ENCODE measurements at places on chromosomes 3 and 15.

GRCh38 chr15:96320703-96321638 lies 9.5 kb upstream of the NR2F2 start:
- DNase-seq, result no peak

- no peak for DNase-seq
These were observed 334.5 kb downstream of the EPHA6 start for GRCh38 chr3:97148931-97149330.

DNA sequence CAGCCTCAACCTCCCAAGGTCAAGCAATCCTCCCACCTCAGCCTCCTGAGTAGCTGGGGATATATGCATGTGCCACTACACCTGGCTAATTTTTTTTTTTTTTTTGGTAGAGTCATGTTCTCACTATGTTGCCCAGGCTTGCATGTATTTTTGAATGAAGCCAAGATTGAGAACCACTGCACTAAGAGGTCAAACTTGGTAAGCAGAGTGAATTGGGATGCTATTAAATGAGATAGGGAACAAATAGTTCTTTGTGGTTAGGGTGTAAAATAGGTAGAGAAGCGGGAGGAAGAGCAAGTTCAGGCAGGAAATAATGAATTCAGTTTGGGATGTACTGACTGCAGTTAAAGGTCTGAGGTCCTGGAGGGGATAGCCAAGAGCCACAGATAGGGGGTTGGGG lies 39.9 kb upstream of the PIAS1 start:
- no peak for DNase-seq

DNA sequence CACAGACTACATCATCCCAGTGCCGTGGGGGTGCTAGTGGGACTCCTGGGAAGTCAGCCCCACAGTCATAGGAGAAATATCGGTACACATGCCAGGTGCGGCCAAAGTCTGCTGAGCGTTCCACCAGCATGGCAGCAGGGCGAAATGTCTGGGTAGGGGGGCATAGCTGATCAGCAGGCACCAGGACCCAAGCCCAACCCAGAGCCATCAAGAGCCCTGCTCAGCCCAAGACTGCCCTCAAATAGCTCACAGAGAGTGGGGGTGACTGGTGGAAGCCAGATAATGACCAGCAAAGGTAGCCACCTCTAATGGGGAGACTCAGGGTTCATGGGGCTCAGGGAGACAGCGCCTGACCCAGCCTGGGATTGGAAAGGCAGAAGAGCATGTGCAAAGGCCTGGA lies 1.3 kb downstream of the LAMB2 start:
- DNase-seq, result no peak

- DNase-seq, result no peak
These were observed 79.0 kb upstream of the ARRDC4 start for GRCh38 chr15:97881346-97881965.

DNA sequence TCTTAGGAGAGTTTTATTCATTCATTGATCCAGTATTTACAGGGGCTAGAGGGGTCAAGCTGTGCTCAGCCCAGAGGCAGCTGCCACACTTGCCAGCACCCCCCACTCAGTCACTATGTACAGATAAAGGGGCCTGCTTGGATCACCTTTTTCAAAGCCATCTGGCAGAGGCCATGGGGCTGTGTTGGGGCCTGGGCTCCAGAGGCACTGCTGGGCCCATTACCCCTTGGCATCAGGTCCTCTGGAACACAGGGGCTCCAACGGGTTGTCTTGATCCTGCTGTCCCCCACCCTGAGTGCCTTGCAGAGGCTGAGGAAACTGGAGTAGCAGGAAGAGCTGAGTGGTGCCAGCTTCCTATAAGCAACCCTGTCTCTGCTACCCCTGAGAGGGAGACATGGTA lies 43.9 kb downstream of the SEMA3G start:
- no peak for DNase-seq

- DNase-seq, result peak; percentile 67
These were observed 16.8 kb downstream of the ATG7 start for GRCh38 chr3:11288786-11289637.

DNA sequence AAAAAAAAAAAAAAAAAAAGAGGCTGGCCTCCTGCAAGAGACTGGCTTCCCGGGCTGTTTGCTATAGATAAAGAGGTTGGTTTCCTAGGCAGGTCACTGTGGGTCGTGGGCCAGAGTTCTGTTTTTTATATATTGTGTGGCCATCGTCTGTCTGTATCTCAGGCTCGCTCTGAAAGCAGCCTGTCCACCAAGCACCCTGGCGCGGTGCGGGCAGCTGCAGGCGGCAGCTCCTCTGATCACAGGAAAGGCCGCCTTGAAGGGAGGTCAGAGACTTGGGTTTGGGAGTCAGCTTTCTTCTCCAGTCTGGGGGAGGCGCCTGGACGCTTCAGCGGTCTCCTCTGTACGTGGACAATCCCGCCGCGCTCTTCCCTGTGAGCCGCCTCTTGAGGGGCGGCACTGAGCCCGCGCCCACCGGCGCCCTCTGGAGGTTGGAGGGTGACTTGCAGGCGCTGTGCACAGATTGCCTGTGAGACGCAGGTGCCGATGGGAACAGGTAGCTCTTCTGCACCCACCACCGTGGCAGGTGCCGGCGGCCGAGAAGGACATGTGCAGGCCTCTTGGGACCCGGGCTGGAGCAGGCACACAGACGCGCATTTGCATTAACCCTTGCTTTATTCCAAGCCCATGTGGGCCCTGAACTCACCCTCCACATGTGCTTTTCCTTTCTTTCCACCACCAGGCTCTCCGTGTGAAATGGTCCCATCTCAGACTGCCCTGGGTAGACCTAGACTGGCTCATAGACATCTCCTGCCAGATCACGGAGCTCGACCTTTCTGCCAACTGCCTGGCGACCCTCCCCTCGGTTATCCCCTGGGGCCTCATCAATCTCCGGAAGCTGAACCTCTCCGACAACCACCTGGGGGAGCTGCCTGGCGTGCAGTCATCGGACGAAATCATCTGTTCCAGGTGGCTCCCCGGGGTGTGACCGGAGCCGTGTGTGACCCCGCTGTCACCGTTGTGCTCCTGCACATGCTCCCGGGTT lies 89.3 kb downstream of the LRRK1 start:
- DNase-seq, result peak; percentile 88

DNA sequence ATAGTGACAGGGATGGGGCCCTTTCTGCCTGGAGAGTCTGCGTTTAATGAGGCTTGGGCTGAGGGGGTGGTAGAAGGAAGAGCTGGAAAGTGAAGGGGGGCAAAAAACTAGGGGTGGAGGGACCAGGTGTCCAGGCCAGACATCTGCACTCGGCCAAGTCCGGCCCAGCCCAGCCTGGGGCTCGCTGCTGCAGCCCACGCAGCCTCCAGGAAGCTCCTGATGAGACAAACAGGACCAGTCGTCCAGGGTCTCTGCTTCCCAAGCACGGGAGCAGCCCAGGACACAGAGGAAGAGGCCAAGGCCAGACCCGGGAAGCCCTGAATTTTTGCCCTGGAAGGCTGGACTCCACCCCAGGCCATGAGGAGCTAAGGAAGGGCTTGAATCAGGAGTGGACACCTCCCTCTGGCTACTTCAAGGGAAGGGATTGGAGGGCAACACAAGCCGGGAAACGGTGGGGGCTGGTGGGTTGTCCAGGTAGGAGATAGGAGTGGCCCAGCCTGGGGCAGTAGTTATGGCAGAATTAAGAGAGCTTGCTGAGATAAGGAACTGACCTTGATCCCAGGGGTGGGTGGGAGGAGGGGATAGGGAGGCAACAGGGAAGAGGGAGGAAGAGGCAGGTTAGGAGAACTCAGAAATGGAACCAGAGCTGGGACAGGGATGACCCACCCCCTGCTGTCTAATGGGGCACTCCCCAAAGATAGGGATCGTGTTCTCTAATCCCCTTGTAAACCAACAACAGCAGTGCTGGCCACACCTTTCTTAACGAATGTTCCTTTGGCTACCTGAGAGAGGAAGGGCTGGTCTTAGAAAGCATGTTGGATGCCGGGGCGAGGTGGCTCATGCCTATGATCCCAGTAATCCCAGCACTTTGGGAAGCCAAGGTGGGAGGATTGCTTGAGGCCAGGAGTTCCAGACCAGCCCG lies 89.5 kb downstream of the ANP32A start:
- no peak for DNase-seq

DNA sequence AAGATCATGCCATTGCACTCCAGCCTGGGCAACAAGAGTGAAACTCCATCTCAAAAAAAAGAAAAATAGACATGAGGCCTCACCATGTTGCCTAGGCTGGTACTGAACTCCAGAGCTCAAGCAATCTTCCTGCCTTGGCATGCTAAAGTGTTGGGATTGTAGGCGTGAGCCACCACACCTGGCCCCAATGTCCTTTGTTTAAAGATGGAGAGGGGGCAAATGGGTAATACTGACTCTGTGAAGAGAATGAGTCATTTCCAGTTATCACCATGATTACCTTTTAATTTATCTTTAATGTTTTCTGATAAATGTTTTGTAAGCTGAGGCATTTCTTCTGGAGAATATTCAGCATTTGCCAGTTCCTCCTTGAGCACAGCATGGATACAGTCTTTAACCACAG lies 2.2 kb downstream of the DYNLT2B start:
- no peak for DNase-seq

DNA sequence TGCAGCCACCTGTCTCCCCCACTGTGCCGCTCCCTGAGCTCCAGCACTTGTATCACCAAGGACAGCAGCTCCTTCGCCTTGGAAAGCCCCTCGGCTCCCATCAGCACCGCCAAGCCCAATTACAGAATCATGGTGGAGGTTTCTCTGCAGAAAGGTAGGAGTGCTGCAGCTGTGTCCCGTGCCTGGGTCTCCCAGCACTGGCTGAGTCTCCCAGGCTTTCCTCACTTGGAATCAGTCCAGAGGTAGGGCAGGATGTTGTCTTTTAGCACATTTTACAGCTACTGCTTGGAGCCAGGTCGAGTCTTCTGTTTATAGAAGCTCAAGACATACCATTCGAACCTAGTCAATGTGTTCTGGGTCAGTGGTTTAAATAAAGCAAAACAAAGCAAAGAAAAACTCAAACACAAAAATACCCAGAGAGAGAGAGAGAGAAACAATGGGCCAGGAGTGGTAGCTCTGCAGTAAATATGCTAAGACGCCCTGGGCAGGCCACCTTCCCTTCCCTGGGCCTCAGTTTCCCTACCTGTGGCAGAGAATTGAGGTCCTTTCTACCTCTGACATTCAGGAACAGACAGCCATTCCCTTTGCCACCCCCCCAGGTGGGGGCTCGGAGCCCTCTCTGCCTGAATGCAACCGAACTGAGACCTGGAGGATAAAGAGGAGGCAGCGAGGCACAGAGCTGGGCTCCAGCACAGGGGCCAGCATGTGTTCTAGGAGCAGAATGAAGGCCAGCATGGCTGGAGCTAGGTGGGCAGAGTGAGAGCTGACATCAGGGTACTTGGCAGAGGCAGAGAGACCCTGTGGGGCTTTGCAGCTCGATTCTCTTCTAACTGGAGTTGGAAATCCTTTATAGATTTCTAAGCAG lies 44.1 kb downstream of the STARD5 start:
- DNase-seq, result no peak

DNA sequence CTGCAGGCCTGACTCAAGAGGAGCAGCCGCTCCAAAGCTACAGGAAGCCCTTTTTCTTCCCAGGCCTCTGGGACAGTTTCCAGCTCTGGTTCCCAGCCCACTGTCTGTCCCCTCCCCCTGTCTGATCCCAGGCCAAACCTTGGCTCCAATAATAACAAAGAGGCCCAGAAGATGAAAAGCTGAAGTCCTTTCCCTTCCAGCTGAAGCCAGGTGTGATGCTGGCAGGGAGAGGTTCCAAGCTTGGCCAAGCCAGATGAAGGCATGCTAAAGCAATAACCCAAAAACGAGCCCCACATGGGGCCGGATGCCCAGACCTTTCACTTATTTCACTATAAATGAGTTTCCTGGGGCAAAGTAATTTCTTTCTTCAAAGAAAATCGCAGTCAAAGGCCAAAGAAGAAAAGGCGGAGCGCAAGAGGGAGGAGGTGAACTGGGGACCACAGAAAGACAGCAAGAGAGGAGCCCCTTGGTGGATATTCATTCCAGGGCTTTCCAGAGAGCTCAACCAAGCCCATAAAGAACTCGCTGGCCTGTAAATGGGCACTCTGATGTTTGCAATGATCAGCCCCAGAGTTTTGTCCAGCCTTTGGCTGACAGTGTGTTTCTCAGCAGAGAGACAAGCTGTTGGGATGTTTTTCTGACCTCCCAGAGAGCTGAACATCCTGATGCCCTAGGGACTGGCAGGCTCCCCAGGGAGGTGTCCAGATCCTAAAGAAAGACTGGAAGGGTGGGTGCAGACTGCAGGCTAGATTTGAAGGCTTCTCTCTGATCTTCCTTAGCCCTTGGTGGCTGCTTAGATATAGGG lies 157.6 kb downstream of the UACA start:
- no peak for DNase-seq

DNA sequence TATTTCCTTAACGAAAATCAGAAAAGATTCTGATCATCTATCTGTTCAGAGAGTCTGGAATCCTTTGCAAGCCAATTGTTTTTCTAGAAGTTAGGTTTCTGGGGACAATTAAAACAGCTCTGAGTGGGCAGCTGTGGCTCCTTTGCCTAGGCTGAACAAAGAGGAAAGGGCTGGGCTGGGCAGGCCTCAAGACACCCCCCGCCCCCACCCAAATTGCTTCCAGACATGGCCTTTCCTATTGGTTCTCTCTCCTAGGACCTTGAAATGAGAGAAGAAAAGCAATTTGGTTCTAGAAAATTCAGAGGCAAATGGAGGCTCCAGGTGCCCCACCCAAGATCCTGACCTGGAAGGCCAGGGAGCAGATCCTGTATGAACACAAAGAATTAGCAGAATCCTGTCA lies 2.3 kb upstream of the ADPGK start:
- DNase-seq, result no peak

DNA sequence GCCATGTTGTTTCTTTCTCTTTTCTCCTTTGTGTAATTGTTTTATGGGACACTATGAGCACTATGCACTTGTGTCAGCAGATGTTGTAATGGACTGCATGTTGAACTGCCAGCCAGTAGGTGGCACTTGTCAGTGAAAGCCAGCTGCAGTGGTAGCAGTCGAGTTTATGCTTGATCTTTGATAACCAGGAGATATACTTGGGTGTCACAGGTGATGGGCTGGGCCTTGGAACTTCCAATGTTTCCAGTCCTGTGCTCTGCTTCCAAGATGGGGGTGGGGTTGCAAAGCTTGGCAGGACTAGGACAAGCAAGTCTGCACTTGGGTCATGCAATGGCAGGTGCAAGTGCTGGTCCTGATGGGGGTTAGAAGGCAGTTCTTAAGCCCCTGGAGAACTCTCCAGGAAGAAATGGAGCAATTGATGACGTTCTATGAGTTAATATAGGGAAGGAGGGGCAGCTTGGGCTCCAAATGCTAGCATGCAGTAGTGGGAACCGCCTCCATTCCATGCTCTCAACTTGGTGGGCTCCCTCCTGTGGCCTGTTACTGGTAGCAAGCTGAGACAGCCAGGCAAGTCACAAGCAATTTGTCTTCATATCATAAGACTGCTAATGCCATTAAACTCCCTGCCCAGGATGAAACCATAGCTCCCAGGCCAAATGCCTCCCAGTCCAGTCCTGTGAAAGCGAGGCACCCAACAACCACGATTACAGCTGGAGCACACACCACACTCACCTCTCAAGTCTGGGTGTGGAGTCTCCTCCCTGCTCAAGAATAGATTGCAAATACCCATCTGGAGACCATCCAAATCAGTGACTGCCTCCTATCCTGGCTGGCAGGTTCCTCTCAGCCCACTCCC lies 287.2 kb downstream of the CGGBP1 start:
- DNase-seq, result peak; percentile 15

All from GM06990 (cell line).